Stimulated activated CD8-positive, alpha-beta memory T cell treated with anti-CD3 and anti-CD28 coated beads, Interleukin-15, amount 100 ng/mL, for 4 hours (primary cell): ENCODE measurements at places on chromosomes 6 and 20.

DNA sequence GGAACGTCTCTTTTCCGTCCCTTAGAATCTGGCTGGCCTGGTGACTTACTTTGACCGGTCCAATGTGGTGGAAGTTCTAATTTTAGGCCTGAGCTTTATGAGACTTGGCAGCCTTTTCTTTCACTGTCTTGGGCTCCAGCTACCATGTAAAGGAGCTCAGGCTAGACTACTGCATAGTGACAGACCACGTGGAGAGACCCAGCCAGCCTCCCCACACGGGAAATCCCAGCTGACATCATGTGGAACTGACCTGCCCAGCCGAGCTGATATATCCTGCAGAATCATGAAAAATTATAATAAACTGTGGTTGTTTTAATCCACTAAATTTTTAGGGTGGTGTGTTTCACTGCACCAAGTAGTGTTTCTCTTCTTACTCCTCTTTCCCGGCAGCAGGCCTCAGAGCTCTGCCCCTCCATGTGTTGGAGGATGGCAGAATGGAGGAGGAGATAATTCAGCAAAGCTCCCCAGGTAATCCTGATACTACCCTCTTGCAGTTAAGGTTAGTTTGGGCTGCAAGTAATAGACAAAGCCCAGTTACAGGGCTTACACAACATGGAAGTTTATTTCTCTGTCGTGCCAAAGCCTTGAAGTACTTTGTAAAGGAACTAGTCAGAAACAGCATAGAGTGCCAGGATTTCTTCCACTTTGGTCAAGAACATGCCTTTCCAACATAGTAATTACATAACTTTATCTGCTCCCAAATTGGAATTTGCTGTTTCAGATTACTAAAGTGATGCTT, 87.5 kb downstream of the SH3BGRL2 start:
- DNase-seq: no peak

- DNase-seq: no peak
Observed at GRCh38 chr20:44494266-44494665, 18.6 kb downstream of the TTPAL start.

GRCh38 chr6:36312854-36313648, 23.6 kb downstream of the BNIP5 start:
- no peak for DNase-seq

GRCh38 chr6:90459225-90459758, 127.6 kb downstream of the MAP3K7 start:
- no peak for DNase-seq

DNA sequence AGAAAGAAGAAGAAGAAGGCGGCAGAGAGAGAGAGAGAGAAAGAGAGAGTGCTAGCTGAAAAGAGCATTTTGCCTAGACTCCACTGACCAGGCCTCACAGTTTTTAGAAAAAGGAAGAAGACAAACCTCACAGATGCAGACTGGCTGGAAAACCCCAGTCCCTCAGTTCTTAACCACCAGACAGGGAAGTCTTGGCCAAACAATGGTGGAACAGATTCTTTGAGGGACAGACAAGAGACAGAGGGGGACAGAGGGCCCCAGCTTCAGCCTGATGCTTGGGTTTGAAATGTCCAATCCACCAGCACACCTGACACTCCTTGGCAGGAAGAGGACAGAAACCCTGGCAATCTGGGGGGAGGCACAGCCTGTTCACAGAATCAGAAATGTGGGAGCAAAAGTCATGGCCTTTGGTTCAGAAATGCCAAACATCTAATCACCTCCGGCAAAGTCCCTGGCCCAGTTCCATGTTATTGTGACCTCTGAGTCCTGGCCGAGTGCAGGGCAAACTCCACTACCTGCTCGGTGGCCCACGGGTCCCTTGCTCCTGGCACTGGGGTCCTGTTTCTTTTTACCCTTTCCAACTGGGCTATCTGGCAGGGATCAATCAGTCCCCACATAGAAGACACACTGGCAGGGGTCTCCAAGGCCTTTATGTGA, 235.2 kb downstream of the LY86 start:
- DNase-seq: no peak

GRCh38 chr6:107185391-107185970, 70.2 kb upstream of the BEND3 start:
- no peak for DNase-seq

GRCh38 chr6:77774457-77774856, 121.6 kb downstream of the MEI4 start:
- no peak for DNase-seq

DNA sequence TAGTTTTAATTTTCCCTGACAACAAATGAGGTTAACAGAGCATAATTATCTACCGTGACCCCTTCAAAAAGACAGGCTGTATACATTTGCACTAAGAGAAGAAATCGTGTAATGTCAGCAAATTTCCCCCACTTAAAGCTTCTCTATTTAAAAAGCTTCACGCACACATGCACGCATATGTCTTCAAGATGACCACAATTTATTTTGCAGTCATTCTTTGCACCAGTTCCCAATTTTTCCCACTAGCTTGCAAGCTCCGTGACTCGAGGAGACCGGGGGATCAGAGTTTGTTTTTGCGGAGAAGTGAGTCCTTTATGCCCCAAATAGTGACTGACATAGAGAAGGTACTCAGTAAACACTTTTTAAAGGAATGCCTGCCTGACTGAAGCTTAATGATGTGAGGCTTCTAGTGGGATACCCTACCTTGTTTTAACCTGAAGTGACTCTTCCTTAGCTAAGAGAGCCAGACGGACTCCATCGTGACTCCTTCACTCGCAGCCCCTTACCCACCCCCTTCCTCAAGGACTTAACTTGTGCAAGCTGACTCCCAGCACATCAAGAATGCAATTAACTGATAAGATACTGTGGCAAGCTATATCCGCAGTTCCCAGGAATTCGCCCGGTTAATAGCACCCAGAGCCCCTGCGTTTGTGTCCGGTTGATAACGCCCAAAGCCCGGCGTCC, 9.3 kb upstream of the NQO2 start:
- no peak for DNase-seq

GRCh38 chr6:1665214-1665613, 55.5 kb downstream of the FOXC1 start:
- DNase-seq: no peak

DNA sequence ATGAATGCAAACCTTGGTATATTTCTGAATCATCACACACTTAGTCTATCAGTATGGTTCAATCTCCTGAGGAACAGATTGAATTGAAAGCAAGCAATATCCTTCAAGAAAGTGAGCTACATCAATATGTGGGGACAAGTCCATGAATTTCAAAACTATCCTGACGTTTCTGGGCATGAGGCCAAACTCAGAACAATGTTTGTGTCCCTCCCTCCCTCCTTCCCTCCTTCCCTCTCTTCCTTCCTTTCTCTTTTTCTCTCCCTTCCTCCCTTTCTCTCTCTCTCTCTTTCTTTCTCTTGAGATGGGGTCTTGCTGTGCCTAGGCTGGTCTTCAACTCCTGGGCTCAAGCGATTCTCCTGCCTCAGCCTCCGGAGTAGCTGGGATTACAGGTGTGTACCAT, 27.9 kb upstream of the SYNCRIP start:
- DNase-seq: no peak

GRCh38 chr6:16326971-16327776, 88.8 kb downstream of the GMPR start:
- DNase-seq: no peak

- no peak for DNase-seq
Observed at GRCh38 chr20:38473367-38473795, 738 bp downstream of the RALGAPB start.

- no peak for DNase-seq
Observed at GRCh38 chr6:3138341-3138740, 19.0 kb downstream of the TUBB2A start.

- no peak for DNase-seq
Observed at GRCh38 chr6:28145231-28145630, 3.5 kb downstream of the ZKSCAN8 start.

- no peak for DNase-seq
Observed at GRCh38 chr20:21729316-21729715, 23.9 kb downstream of the PAX1 start.

GRCh38 chr6:44194326-44194725, 22.4 kb upstream of the MYMX start:
- no peak for DNase-seq

DNA sequence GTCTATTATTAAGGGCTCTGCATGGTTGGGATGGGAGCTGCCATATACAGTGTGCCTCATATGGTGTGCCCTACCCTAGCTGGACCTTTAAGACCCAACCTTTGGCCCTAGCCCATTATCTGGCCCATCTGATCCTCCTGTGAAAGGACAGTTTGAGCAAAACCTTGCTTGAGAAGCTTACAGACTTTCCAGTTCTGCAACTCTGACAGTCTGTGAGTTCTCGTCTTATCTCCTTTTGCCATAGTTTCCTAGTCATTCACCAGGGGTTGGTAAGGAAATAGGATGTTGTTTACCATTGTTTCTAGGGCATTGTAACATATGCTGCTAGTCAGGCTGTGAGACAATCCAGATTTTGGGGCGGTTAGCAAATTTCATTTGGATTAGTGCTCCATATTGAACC, 17.2 kb downstream of the CTNNBL1 start:
- DNase-seq: no peak

DNA sequence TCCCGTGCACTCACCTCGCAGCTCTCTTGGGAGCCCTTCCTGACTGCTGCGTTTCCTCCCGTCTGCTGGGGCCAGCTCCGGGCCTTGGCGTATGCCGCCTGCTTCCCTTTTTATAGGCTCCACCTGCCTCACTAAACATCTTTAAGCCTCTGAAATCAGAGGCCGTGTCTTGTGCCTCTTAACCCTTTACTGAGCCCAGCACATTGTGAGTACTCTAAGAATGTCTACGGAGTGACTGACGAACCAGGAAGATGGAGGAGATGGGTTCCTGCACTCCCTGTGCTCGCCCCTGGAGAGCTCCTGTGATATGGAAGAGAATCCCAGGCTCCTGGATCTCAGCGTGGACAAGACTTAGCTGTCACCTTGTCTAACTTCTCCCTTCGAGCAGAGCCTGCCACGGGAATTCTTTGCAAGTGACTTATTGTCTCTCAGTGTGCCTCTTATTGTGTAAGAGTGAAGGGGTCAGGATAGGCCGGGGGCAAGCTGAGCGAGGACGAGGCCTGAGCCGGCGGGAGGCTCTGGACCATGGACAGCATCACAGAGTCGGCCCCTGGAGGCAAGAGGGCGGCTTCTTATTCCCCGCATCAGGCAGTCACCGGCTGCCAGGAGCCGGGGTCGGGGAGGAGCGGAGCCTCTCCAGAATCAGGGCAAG, 70.9 kb upstream of the CCDC167 start:
- no peak for DNase-seq

DNA sequence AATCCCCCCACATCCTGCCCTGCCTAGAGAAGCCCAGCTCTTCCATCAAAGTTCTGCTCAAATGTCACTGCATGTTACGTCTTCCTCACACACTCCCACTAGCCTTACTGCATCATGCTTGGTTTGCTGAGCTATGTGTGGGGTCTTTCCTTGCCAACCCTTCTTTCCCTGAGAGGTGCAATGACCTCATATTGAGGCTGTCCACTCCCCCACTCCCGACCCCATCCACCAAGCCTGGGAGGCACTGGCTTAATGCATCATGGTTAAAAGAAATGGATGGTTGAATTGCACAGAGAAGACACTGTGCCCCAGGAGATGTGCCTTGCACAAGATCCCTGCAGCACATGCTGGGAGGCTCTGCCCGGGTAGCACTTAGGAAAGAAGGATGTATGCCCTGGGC, 7.7 kb upstream of the IRF4 start:
- DNase-seq: no peak

GRCh38 chr6:83192456-83192855, 609 bp downstream of the PGM3 start:
- no peak for DNase-seq

DNA sequence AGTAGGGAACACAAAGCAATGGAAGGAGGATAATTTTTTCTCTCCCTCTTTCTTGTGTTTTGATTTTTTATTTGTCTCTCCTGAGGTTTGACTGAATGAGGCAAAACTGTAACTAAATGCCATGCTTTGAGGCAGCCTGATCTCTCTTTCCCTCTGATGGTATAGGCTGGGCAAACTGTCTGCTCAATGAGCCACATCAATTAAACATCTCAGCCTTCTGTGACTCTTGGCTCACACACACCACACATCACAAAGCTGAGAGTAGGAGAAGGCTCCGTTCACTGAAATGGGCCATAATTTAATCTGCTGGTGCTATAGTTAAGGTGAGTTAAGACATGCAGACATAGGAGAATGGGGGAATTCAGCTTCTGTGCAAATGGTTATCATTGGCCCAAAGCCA, 28.1 kb upstream of the SCGN start:
- no peak for DNase-seq

GRCh38 chr6:68729377-68729903, 94.4 kb downstream of the ADGRB3 start:
- no peak for DNase-seq

GRCh38 chr6:87522686-87523085, 49.9 kb downstream of the SLC35A1 start:
- no peak for DNase-seq

- no peak for DNase-seq
Observed at GRCh38 chr6:4599924-4600323, 176.3 kb upstream of the CDYL start.

GRCh38 chr20:23966927-23967615, 21.5 kb downstream of the GGTLC1 start:
- DNase-seq: no peak

- peak; percentile 26 for DNase-seq
Observed at GRCh38 chr6:127879685-127880084, 21.2 kb downstream of the THEMIS start.

DNA sequence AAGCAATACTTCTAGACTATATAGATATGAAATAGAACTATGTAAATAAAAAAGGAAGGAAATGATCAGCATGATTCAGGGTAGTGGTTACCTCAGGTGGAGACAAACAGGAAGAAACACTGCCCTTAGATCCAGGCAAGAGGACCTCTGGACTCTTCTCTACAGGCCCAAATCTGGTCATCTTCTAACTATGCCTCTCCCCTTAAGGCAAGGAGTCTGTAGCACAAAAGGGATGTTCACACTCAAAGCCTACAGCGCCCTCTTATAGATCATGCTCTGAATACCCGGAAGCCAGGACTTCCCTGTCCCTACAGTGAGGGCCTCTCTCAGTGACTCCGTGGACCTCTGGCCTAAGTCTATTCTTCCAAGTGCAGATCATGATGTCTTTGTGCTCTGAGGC, 30.4 kb upstream of the HIVEP2 start:
- no peak for DNase-seq

DNA sequence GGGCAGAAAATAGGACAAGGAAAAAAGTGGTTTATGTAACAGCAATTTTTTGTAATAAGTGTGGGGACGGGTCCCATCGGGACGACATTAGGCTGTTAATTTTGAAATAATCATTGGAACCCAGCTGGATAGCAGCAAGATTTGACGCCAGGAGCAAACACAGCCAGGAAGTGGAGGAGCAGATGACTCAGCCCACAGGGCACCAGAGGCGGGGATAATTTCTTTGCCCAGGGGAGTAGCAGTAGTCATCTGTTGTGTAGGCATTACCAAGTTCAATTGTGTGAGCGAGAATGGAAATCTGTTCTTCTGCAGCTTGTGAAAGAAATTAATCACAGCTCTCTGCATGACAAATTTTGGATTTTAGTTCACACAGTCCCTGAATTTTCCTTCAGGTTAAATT, 22.6 kb upstream of the RIN2 start:
- DNase-seq: no peak

GRCh38 chr20:50868509-50869495, 62.4 kb downstream of the ADNP start:
- DNase-seq: no peak

GRCh38 chr6:134535831-134536230, 217.9 kb upstream of the SGK1 start:
- DNase-seq: no peak
